ENCODE measurements at places on chromosomes 16 and 17.

- no peak for DNase-seq
Observed at GRCh38 chr16:77711179-77711578, 11.1 kb upstream of the NUDT7 start.

- no peak for DNase-seq
Observed at GRCh38 chr17:62649570-62649969, 22.1 kb downstream of the MRC2 start.

DNA sequence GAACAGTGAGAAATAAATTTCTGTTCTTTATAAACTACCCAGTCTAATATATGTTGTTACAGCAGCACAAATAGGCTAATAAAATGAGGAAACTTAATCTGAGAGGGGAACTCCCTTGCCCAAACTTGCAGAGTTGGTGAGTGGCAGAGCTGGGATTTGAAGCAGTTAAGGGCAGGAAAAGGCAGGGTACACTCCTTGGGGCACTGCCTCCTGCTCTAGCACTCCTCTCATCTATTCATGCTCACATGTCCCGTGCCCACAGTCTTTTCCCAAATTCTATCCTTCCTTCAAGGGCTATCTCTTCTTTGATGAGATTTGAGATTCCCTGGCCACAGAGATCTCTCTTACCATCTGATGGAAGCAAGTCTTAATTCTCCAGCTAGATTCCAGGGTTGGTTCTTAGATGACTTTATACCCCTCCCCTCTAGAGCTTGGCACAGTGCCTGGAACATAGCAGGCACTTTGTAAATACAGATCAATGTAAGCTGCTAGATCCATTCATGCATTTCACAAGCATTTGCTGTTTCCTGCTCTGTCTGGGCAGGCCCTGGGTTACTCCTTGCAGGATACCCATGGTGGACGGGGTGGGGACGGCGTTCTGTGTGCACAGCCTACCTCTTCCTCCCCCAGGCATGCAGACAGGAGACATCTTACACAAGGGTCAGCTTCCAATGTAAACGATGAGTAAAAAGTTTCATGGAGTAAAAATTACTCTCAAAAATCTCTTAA lies 39.2 kb upstream of the ABCC12 start:
- no peak for DNase-seq

GRCh38 chr17:33292201-33292980 lies 704 bp downstream of the ASIC2 start:
- no peak for DNase-seq

- DNase-seq, result peak; percentile 24
Observed at GRCh38 chr17:2926019-2926650, 129.9 kb downstream of the RAP1GAP2 start.

- DNase-seq, result peak; percentile 42
Observed at GRCh38 chr16:88533932-88534637, 36.1 kb upstream of the ZC3H18 start.

- no peak for DNase-seq
Observed at GRCh38 chr17:76687298-76688164, 23.2 kb downstream of the MXRA7 start.

DNA sequence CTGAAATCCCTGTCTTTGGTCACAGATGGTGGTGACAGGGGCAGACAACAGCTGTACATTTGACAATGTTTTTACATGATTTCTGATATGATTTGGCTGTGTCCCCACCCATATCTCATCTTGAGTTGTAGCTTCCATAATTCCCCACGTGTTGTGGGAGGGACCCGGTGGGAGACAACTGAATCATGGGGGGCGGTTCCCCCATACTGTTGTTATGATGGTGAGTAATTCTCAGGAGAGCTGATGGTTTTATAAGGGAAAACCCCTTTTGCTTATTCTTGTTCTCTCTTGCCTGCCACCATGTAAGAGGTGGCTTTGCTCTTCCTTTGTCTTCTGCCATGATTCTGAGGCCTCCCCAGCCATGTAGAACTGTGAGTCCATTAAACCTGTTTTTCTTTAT lies 353.9 kb downstream of the CPPED1 start:
- no peak for DNase-seq

- no peak for DNase-seq
Observed at GRCh38 chr17:77174928-77175661, 34.3 kb downstream of the SEC14L1 start.

GRCh38 chr16:73172241-73172972 lies 124.5 kb upstream of the ZFHX3 start:
- DNase-seq, result peak; percentile 73

DNA sequence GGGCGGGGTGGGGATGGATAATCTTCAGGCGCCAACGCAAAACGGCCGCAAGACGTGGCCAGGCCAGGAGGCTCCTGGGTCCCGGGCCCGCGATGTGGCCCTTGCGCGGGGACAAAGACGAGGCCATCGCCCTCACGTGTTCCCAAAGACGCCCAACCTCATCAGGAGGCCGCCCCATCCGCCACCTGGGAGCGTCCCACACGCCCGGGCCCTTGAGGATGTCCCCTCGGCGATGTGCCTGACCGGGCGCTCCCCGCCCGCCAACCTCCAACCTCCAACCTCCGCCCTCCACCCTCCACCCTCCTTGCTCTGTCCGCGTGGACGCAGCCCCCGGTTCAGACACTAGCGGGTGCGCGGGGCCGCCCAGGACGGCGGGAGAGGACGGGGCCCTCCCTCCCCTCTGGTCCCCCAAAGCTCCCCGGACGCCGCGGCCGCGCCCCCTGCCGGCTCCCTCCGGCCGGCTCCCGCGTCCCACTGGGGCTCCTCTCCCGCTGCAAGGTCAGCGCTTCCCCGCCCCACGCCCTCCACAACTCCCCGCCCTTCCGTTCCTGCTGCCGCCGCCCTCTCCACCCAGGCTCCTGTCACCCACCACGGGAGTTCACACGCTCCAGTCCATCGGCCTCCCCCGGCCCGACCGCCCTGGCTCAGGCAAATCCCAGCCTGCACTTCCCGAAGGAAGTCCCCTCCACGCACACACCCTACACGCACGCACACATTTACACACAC lies 250.8 kb upstream of the RPL38 start:
- no peak for DNase-seq

DNA sequence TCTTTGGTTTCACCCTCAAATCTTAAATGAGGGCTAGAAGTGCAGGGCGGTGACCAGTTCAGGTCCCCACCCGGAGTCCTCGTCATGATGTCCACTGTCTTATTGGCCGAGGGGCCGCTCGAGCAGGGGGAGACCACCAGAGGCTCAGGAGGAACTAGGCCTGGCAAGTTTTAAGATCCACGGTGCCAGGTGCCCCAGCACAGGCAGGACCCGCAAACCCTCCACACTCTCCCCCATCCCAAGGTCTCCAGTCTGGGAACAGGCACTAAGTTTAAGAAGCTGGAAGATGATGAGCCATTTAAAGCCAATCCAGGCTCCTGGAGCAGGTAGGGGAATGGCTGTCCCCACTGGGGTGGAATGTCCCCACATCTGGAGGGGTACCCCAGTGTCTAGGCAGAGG lies 4.1 kb downstream of the DLX3 start:
- DNase-seq, result no peak

GRCh38 chr16:1723450-1724147 lies 17.6 kb downstream of the MAPK8IP3 start:
- peak; percentile 69 for DNase-seq

DNA sequence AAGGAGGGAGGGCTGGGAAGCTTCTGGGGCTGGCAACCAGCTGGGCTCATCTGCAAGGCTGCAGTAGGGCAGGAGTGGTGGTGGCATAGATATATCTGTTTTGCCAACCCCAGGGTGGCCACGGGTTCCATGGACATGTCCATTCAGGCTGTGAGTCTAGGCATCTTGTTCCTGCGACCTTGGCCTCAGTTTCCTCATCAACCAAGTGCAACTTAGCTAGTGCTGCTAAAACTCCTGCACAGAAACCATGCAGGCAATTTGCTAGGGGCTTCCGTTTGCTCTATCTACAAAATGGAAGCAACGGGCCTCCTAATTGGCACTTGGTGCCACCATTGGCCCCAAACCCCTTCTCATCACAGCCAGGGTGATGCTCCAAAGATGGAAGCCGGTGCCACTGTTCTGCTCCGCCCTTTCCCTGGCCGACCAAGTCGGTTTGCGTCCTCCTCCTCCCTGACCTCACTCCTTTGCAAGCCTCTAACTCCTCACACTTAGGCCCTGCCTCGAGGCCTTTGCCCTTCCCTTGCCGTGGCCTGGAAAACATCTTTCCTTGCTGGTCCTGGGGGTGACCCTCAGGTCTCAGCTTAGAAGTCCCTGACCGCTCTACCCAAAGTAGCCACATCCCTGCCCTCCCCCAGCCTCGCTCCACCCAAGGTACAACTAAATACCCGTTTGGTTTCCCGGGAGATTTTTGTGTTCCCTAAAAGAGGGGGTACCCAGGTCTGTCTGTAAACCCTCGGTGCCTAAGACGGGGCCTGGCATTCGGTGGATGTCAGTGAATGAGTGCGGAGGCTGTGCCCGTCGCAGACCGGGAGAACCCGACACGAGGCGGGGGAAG lies 1.2 kb downstream of the SREBF1 start:
- no peak for DNase-seq

GRCh38 chr17:81515530-81516041 lies 3.0 kb upstream of the ACTG1 start:
- no peak for DNase-seq

DNA sequence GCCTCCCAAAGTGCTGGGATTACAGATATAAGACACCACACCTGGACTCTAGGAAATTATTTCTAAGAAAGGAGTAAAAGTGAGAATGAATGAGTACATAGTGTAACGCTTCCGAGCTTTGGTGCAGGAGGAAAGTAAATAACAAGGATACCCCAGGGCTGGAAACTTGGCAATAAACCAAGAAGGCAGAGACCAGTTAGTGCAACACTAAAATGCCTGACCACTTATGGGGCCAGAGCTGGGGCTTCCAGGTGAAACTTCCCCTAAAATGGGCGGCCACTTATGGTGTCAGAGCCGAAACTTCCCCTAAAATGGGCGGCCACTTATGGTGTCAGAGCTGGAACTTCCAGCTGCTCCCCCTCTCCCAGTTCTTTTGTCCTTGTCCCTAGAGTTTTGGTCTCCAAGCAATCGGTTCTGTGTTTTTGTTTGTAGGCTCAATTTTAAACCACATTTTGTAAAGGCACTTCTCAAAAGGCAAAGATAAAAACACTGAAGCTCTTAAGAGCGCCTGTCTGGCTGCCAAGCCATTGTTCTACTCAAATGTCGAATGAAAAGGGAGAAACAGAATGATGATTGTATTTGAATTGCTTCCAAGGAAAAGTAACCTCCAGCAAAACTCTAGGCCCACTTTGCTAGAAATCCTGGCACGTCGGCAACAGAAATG lies 63.9 kb downstream of the NXN start:
- DNase-seq, result peak; percentile 7

GRCh38 chr16:75617121-75617520 lies 6.0 kb downstream of the ADAT1 start:
- no peak for DNase-seq

DNA sequence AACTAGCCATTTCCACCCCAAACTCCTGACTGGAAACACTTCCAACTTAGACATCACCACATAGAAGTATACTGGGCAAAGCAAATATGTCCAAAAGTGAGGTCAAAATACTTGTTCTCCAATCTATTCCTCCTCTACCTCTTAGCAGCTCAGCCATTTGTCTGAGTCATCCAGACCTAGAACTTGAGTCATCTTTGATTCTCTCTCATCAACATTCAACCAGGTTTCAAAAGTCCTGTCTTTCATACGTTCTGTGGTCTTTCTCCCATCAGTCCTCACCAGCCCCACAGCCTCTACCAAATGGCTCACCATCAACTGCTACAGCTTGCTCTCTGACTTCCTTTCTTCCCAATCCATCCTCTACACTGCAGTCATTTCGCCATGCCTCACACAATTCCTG lies 6.8 kb downstream of the ANKFY1 start:
- DNase-seq, result no peak

All from pons (tissue), 1 donor.